A549 treated with Hydrocortisone at 1 μM for 4 hours (cell line): ENCODE measurements at places on chromosomes 12 and 14. TPM values are rescaled to one million over a fixed set of nuclear protein-coding genes. Genes with fewer than 3 reads are reported as not detected.

The KCNJ8 gene
- 0.22 to 0.47 TPM (median 0.32 TPM) in 5 replicates for total RNA-seq

The CCDC60 gene
- not detected in 5 replicates for total RNA-seq

The RNASE2 gene
- total RNA-seq: not detected in 5 replicates

The KRT79 gene
- total RNA-seq: 0.08 TPM in 1 of 5 replicates, not detected in the others

The KRT1 gene
- not detected in 5 replicates for total RNA-seq

The PTPRB gene
- total RNA-seq: 0.48 to 1.1 TPM (median 0.69 TPM) in 5 replicates

The TMEM63C gene
- 4.8 to 6.0 TPM (median 5.4 TPM) in 5 replicates for total RNA-seq

The RIPK3 gene
- total RNA-seq: not detected in 5 replicates

The BICD1 gene
- total RNA-seq: 12.1 to 14.0 TPM (median 13.3 TPM) in 5 replicates

The PTPN11 gene
- total RNA-seq: 40.8 to 71.8 TPM (median 53.2 TPM) in 5 replicates

The CISTR gene
- total RNA-seq: not detected in 5 replicates

The TPPP2 gene
- not detected in 5 replicates for total RNA-seq

The PRIMA1 gene
- total RNA-seq: 0.32 to 0.59 TPM (median 0.43 TPM) in 5 replicates

The ZNF664 gene
- total RNA-seq: 53.4 to 73.7 TPM (median 59.6 TPM) in 5 replicates

The AQP5 gene
- not detected in 5 replicates for total RNA-seq

The TUBA1A gene
- 182 to 235 TPM (median 228 TPM) in 5 replicates for total RNA-seq

The RDH11 gene
- total RNA-seq: 55.2 to 66.1 TPM (median 57.3 TPM) in 5 replicates

The LALBA gene
- not detected in 5 replicates for total RNA-seq

The APAF1 gene
- total RNA-seq: 10.0 to 15.5 TPM (median 13.6 TPM) in 5 replicates

The NKX2-8 gene
- 1.5 to 4.0 TPM (median 3.1 TPM) in 5 replicates for total RNA-seq

The AQP2 gene
- not detected in 5 replicates for total RNA-seq

The RNASE7 gene
- total RNA-seq: 0.07 TPM in 1 of 5 replicates, not detected in the others

The IFT43 gene
- 36.1 to 40.2 TPM (median 36.2 TPM) in 5 replicates for total RNA-seq

The CDC42BPB gene
- 62.2 to 107 TPM (median 84.3 TPM) in 5 replicates for total RNA-seq

The CNTN1 gene
- 36.5 to 64.7 TPM (median 53.7 TPM) in 5 replicates for total RNA-seq

The IFI27 gene
- total RNA-seq: 0.40 to 1.6 TPM (median 1.3 TPM) in 5 replicates

The PPP4R4 gene
- 0.29 to 0.59 TPM (median 0.30 TPM) in 5 replicates for total RNA-seq

The CPNE6 gene
- total RNA-seq: 0.15 to 0.17 TPM in 2 of 5 replicates, not detected in the others

The FOXG1 gene
- 0.13 to 0.22 TPM (median 0.18 TPM) in 5 replicates for total RNA-seq

The TMPRSS12 gene
- total RNA-seq: not detected in 5 replicates

The LRRC10 gene
- not detected in 5 replicates for total RNA-seq

The SUPT16H gene
- total RNA-seq: 92.9 to 130 TPM (median 100 TPM) in 5 replicates

The ARHGAP9 gene
- total RNA-seq: 0.17 to 0.62 TPM (median 0.38 TPM) in 5 replicates

The TEAD4 gene
- 41.8 to 46.4 TPM (median 46.1 TPM) in 5 replicates for total RNA-seq

The TMEM179 gene
- total RNA-seq: 0.10 to 0.43 TPM (median 0.35 TPM) in 5 replicates

The SLC6A15 gene
- total RNA-seq: 3.4 to 5.0 TPM (median 4.0 TPM) in 5 replicates

The ZNF26 gene
- total RNA-seq: 7.0 to 10.3 TPM (median 7.8 TPM) in 5 replicates

The TCTN2 gene
- total RNA-seq: 11.2 to 14.1 TPM (median 12.8 TPM) in 5 replicates

The OR10AD1 gene
- total RNA-seq: not detected in 5 replicates

The RIMBP2 gene
- 0.08 TPM in 1 of 5 replicates, not detected in the others for total RNA-seq

The ANG gene
- 6.7 to 11.3 TPM (median 10.5 TPM) in 5 replicates for total RNA-seq

The ARG2 gene
- 1.5 to 2.0 TPM (median 1.9 TPM) in 5 replicates for total RNA-seq
